Activated CD4-positive, alpha-beta T cell treated with anti-CD3 and anti-CD28 coated beads, Interleukin-2, amount 10 ng/mL, durations not matched to agents 24 days and 14 days (primary cell): ENCODE measurements at places on chromosomes 2 and 18. TPM values are rescaled to one million over a fixed set of nuclear protein-coding genes. Genes with fewer than 3 reads are reported as not detected.

DNA sequence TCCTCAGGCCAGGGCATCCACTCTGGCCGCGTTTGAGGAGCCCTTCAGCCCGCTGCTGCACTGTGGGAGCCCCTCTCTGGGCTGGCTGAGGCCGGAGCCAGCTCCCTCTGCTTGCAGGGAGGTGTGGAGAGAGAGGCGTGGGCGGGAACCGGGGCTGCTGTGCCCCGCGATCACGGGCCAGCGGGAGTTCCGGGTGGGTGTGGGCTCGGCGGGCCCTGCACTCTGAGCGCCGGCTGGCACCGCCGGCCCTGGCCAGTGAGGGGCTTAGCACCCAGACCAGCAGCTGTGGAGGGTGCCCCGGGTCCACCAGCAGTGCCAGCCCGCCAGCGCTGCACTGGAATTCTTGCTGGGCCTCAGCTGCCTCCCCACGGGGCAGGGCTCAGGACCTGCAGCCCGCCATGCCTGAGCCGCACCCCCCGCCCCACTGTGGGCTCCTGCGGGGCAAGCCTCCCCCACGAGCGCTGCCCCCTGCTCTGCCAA lies 1.9 kb upstream of the ABHD3 start:
- H3K27ac ChIP-seq = no peak overlapping the region
- H3K36me3 ChIP-seq = peaks cover 9% of the 10 kb centered on the region
- H3K4me3 ChIP-seq = no peak overlapping the region
- peaks cover 26% of the 10 kb centered on the region for H3K4me1 ChIP-seq
- no peaks in the 10 kb centered on the region for H3K27me3 ChIP-seq

RASGRP3 gene
- total RNA-seq = 3.3 and 5.3 TPM in 2 replicates

DNA sequence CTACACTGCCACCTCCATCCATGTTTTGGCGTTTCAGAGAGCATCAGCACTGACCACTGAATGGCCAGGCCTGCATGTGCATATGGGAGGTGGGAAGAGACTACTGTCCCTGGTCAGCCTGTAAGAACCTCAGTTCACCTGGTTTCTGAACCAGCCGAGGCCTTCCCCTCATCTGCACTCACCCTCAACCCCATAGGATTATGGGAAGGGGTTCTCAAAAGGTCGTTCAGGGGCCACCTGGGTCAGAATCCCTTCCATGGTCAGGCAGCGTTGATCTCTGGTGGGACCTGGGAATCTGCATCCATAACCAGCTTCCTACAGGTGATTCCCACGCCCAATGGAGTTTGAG lies 36.7 kb downstream of the TET3 start:
- no peaks in the 10 kb centered on the region for H3K27me3 ChIP-seq
- no peak overlapping the region for H3K4me3 ChIP-seq
- no peak for DNase-seq
- peaks cover 33% of the 10 kb centered on the region for H3K4me1 ChIP-seq
- H3K36me3 ChIP-seq = peaks cover 4% of the 10 kb centered on the region

DNA sequence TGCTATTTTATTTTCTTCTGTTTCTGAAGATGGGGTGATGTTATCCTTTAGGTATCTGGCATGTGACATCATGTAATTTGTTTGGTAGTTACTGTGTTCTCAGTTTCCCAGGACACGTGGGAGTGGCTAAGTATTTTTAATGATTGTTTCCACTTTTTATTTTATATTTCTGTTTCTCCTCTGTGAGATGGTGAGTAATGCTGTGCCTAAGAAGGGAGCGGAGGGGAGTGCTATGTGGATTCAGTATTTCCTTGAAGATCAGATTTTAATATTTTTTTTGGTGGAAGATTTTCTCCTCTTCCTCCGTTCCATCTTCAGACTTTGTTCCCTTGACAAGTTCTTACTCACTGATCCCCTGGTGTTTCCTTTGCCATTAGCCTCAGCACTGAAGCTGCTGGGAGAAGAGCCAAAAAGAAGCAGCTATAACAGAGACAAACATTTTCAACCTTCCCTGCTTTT lies 180.0 kb upstream of the MMADHC start:
- no peaks in the 10 kb centered on the region for H3K36me3 ChIP-seq
- no peaks in the 10 kb centered on the region for H3K4me1 ChIP-seq
- no peaks in the 10 kb centered on the region for H3K27me3 ChIP-seq
- no peak overlapping the region for H3K4me3 ChIP-seq
- no peak for DNase-seq

GRCh38 chr2:122319539-122320132 lies 564.2 kb downstream of the TSN start:
- no peaks in the 10 kb centered on the region for H3K36me3 ChIP-seq
- no peak overlapping the region for H3K4me3 ChIP-seq
- no peak overlapping the region for H3K27ac ChIP-seq
- DNase-seq = no peak

MTA3 gene
- 31.7 and 36.6 TPM in 2 replicates for total RNA-seq

PDE11A gene
- total RNA-seq = not detected in 2 replicates

DNA sequence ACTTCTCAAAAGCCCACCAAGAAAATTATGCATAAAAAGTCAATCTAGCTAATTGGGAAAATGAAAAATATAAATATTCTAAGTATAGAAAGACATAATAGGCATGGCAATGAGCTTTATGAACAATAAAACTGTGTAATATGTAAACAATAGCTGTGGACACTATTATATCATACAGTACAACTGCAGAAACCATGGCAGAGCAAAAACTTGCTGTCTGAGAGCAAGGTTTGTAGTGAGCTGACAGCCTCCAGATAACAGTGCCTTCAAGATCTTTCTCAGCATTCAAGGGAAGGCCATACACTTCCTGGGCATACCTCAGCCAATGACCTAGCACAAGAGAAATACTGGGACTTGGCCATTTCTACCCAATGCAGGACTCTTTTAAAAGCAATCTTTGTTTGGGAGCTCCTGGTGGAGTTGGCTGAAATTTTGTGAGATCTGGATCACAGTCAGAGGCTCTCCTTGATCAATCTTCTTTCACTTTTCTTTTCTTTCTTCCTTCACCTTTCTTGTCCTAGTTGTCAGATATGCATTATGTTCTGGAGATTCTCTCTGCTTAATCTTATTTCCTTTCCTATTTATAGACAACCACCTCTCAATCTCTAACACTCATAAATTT lies 427.2 kb upstream of the UBE2E3 start:
- no peak overlapping the region for H3K27ac ChIP-seq
- no peaks in the 10 kb centered on the region for H3K36me3 ChIP-seq
- no peaks in the 10 kb centered on the region for H3K27me3 ChIP-seq
- no peaks in the 10 kb centered on the region for H3K4me1 ChIP-seq
